ENCODE measurements at places on chromosomes 4 and X.

DNA sequence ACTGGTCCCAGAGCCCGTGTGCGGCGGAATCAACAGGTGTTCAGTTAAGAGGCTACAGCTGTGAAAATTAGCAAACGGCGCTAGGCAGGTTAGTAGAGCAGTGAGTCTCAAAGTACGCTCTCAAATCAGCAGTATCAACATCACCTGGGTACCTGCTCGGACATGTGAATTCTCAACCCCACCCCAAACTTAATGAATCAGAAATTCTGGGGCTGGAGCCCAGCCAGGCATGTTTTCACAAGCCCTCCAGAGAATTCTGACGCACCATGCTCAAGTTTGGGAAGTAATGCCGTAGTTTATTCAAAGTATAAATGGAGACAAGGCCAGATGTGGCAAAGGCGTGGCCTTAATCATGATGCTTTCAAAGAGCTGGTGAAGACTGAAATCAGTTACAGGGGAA is 58.2 kb upstream of the PTCHD1 start:
- no peak for DNase-seq

- DNase-seq, result no peak
Measured at GRCh38 chr4:96016634-96017299, 176.9 kb downstream of the PDHA2 start.

DNA sequence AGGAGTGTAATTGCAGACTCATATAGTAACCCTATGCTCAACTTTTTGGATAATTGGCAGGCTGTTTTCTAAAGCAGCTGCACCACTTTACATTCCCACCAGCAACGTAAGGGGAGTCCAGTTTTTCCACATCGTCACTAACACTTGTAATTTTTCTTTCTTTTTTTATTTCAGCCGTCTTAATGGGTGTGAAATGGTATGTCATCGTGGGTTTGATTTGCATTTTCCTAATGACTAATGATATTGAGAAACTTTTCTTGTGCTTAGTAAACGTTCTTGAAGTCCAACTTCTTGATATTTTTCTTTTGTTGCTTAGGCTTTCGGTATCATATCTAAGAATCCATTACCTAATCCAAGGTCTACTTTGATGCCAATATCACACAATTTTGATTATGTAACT is 95.3 kb upstream of the IL1RAPL1 start:
- no peak for DNase-seq

- peak; percentile 39 for DNase-seq
Measured at GRCh38 chrX:118823263-118824172, at the start of gene ZCCHC12. Gene ZCCHC12 (plus strand): TSS chrX:118823824. CDS start chrX:118825245, 1,421 bp downstream.

DNA sequence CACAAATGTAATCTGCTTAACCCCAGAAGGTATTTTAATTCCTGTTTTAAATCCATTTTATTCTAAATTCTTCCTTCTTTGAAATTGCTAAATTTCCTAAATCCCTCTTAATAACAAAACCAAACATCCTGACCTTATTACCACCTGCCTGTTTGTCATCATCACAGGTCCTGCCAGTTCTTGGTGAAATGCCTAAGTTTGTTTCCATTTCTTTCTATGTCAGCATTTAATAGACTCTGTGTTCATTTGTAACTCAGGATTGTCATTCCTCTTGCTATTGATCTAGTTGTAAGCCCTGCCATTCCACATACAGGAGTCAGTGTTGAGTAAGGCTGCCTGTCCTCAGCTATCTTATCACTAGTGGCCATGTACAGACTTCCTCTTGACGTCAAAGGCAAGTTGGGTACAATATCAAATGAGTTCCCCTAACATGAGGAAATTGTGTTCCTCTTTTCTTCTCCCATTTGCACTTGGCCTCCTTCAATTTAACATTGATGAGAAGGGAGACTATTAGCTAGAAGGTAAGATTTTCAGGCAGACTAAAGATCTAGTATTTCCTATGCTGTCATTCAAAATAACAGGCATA is 440.1 kb downstream of the AFF2 start:
- no peak for DNase-seq

DNA sequence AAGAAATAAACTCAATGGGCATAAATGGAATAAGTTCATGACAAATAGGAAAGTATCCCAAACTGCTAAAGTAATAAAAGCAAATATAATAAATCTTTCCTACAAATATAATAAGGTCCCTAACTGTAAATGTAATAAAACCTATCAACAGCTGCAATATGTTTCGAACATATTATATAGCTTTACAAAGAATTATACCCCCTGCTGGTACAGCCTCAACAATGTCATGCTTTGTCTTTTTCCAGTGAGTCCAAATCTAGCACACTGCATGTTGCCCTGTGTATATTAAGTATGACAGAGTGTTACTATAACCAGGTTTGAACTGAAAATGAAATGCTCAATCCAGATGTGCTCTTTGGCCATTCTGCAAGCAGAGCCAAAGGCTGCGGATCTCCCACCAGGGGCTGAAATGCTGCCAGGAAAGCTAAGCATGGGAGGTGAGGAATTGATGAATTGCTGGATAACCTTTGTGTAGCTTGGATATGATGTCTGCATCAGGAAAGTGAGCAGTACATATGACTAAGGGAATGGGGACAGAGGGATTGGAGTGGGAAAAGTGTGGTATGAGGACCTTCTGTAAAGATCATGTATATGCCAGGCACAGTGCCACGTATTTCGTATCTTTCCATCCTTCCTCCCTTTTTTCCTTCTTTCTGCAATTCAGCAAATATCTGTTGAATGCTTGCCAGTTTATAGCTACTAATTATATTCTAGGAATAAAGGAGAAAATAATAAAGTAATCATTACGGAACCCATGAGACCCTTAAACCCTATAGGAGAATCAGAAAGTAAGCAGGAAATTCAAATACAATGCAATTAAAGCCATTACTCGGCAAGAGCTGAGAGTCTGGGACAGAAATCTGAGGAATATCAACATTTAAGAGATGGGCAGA is 954.6 kb upstream of the LCORL start:
- no peak for DNase-seq

DNA sequence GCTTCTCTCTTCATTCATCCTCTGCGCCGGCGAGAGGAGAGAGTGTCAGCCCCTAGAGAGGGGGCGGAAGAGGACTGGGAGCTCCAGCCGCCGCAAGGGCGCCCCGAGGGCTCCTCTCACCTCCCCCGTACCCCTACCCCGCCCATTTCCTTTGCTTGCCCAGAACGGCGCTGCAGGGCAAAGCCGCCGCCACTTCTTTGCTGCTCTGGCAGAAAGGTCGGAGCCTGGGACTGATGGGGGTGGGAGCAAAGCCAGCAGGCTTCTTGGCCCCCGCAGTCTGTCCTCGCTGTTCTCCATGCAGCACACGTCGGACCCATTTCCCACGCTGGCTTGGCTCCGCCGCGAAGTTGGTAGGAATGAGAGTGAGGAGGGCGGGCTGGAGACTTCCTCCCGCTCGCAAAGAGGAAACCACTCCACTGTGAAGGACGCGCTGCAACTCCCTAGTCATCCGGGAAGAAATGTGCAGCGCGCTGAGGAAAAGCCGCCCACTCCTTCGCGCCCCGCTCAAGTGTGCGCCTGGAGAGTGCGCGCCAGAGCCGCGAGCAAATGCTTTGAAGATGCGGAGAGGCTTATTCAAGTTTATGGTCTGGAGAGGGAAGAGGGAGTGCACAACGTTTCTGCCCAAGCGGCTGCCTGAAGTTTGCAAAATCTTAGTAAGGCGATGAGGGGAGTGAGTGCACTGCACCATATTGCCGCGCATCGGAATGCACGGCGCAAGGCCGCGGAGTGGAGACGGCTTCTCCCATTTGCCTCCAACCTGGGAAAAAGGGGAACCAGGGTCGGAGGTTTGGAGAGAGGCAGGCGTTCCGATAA is 2.8 kb upstream of the PCDH7 start:
- no peak for DNase-seq

GRCh38 chr4:42428036-42428435 is 30.7 kb downstream of the SHISA3 start:
- DNase-seq, result no peak

DNA sequence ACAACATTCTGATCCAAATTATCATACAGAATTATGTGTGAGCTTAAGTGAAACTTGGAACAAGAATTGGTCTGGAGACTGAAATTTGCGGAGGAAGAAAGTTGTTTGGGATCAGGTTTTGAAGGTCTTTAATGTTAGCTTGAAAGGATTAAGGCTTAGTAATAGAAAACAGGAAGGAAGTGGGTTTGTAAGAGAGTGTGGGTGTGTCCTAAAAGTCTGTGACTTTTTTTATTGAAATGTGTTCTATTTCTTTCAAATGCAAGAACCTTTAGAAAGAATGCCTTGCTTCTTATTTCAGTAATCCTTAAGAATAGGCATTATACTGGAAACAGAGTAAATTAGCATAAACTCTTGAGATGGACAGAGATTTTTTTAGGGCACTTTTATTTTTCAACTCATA is 198.0 kb downstream of the GALNTL6 start:
- no peak for DNase-seq

DNA sequence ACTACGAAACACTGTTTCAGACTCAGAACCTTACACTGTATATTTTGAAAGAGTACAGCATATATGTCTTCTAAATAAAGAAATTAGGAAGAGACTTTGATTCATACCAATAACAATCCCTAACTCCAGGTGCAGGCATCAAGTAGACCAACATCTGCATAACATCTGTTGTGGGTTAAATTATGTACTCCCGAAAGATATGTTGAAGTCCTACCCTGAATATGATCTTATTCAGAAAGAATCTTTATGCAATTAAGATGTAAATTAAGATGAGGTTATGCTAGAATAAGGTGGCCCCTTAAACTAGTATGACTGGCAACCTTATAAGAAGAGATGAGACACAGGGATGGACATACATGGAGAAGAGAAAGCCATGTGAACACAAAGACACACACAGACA is 117.9 kb downstream of the INPP4B start:
- DNase-seq, result no peak

DNA sequence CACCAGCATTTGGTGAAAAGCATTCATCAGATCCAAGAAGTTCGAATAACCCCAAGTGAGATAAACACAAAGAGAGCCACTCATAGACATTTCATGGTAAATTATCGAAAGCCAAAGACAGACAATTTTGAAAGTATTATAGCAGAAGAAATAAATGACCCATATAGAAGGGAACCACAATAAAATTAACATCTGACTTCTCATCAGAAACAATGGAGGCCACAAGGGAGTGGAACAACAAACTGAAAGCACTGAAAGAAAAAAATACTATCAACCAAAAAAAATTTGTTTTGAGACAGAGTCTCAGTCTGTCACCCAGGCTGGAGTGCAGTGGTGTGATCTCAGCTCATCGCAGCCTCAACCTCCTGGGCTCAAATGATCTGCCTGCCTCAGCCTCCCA is 12.3 kb downstream of the DUSP9 start:
- DNase-seq, result no peak

DNA sequence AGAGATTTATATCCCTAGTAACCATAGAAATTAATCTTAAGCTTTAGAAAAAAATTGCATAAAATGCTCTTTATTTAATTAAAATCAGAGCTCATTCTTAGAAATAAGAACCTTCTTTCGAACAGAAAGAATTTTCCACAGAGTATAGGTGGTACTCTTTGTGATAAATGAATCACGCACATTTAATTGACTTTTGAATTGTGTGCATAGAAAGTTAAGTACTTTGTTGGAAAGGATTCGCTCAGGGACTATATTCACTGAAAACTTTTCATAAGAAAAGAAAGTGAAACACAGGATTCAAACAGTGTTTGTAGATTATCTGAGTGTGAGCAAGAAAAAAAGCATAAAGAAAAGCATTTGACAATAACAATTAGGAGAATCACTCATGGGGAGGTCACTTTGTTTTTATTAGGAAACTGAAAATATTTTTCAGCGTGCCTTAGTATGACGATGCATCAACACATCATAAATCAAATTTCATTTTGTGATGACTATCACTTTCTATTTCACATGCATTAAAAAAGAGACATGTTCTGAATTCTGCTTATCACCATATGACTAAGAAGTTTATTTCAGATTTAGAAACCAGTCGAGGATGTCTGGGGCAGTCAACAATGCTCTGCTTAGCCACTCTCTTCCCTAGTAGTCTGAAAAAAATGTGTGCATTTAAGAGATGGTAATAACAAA is 49.5 kb downstream of the STX18 start:
- DNase-seq, result no peak

GRCh38 chrX:9269134-9269533 is 195.7 kb upstream of the TBL1X start:
- no peak for DNase-seq

DNA sequence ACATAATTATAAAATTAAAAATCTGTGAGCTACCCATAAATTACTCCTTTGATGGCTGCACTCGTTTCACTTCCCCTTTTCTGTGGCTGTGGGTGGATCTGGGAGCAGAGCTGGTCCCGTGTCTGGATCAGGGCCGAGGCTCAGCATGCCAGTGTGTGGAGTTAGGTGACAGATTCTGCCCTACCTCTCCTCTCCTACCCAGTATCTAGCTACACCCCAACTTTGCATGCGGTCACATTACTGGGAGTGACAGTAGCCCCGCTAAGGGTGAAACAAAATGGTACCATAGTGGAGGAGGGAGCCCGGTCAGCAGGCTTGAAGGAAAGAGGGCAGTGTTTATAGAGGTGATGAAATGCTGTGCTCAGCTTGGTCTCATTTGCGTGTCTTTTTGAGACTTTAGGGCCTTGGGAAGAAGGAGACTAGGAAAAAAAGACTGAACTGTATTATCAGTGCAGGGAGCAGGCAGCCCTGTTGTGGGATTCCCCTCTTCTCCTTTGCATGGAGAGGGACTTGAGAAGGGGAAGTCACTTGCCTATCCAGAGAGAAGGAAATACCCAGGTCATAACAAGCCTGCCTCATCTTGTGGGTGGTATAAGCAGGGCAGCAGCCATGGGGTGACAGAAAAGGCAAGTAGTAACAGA is 48.4 kb downstream of the ARHGAP10 start:
- no peak for DNase-seq

- DNase-seq, result no peak
Measured at GRCh38 chr4:6988016-6988715, 55.0 kb upstream of the TADA2B start.

DNA sequence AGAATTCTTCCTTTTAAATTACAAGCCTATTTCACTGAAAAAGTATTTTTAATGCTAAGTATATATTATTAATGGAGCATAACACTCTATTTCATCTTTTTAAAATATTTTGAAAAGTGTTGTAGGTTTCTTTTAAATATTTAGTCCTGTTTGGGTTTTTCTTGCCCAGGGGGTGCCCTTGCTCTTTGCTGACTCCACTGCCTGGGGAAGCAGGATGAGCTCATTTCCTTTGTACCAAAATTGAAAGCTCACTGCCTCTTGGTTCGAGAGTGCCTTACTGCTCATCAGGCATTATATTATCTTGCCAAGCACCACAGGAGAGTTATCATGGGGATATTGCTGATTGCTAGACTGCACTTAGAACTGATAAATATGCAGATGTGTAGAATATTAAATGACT is 819.2 kb downstream of the PCDH18 start:
- DNase-seq, result no peak

- DNase-seq, result no peak
Measured at GRCh38 chr4:146507632-146508031, 14.1 kb downstream of the SLC10A7 start.

DNA sequence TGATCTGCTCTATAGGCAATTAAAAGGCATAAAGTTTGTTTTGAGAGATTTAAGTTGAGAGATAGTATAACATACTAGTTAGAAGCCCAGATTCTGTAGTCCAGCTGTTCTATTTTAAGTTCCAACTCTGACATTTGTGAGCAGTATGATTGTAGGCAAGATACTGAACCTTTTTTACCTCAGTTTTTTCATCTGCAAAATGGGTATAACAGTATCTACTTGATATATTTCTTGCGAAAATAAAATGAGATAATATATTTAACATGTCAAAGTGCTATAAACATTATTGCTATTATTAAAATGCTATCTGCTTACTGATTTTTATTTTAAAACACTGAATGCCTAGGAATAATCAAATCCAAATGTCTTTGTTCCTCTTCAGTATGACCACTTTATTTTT is 19.2 kb downstream of the TMPRSS11F start:
- DNase-seq, result no peak

Data from CD4-positive, alpha-beta T cell treated with Interleukin-10 for 1 hour (primary cell).